Head of caudate nucleus (tissue), 42 donors: ENCODE measurements at places on chromosomes 11 and 22.

DNA sequence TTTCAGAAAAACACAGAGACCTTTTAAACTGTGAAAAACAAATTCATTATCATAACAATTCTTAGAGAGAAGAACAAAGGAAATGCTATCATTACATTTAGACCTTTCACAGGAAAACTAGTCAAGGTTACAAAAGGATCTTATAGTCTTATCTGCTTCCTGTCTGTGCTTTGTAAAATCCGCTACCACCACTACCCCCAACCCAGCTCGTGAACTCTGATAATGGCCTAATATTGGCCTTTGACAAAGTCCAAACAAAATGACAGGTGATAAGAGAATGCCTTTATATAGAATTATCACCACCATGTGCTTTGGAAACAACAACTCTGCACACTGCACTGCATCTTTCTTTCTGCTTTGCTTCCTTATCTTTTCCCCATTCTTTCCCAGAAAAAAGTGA is 272.5 kb downstream of the SBF2 start:
- no peak for DNase-seq

GRCh38 chr11:64095949-64096348 is 60.2 kb downstream of the FLRT1 start:
- no peak for DNase-seq

GRCh38 chr11:74004759-74005615 is 3.9 kb downstream of the UCP3 start:
- no peak for DNase-seq

DNA sequence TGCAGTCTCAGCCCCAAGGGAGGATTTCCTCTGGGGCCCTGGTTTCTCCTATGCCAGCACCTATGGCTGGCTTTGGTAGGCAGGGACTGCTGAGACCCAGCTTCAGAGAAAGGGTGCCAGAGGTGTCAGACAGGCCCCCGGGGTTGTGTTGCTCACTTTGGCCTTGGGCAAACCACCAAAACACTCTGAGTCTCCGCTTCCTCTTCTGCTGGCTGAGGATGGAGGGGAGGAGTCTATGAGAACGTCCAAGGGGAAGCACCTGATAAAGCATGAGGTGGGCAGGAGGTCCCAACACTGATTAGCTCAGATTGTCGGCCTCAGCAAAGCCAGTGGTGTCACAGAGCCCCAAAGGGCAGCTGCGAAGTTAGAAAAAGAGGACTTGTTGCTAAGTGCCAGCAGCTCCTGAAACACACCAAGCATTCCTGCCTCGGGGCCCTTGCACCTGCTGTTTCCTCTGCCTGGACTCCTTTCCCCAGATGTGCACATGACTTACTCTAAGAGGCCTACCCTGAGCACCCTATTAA is 10.5 kb downstream of the SMTNL1 start:
- no peak for DNase-seq

- DNase-seq = no peak
Observed at GRCh38 chr22:31155422-31155821, 4.6 kb upstream of the RNF185 start.

GRCh38 chr11:8025816-8026215 is 38.7 kb downstream of the EIF3F start:
- no peak for DNase-seq

GRCh38 chr11:126604461-126604860 is 249.0 kb downstream of the ST3GAL4 start:
- no peak for DNase-seq

GRCh38 chr11:114039551-114039950 is 20.0 kb upstream of the ZBTB16 start:
- DNase-seq = no peak

DNA sequence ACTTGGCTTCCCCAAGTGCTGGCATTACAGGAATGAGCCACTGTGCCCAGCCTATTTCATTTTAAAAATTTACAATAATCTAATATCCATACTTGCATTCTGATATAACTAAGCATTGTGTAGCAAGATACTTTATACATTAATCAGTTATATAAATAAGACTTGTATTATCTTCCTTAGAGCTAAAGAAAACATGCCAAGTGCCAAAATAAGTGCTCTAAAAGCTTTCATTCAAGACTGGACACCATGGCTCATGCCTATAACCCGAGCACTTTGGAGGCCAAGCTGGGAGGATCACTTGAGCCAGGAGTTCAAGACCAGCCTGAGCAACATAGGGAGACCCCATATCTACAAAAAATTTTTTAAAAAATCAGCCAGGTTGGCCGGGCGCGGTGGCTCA is 78.3 kb upstream of the CHRM4 start:
- DNase-seq = no peak

- DNase-seq = no peak
Observed at GRCh38 chr11:43532041-43532440, 148.5 kb upstream of the HSD17B12 start.

GRCh38 chr11:57321388-57322255 is 3.1 kb downstream of the TNKS1BP1 start:
- no peak for DNase-seq

GRCh38 chr11:31132531-31133421 is 236.8 kb downstream of the DCDC1 start:
- DNase-seq = no peak

GRCh38 chr11:63521896-63522295 is 14.7 kb upstream of the PLAAT4 start:
- no peak for DNase-seq

- DNase-seq = no peak
Observed at GRCh38 chr11:102254047-102254446, 63.2 kb upstream of the BIRC3 start.

GRCh38 chr11:35911013-35911412 is 32.8 kb upstream of the LDLRAD3 start:
- DNase-seq = no peak

- peak; percentile 49 for DNase-seq
Observed at GRCh38 chr11:118635642-118636041, 28.2 kb downstream of the PHLDB1 start.

DNA sequence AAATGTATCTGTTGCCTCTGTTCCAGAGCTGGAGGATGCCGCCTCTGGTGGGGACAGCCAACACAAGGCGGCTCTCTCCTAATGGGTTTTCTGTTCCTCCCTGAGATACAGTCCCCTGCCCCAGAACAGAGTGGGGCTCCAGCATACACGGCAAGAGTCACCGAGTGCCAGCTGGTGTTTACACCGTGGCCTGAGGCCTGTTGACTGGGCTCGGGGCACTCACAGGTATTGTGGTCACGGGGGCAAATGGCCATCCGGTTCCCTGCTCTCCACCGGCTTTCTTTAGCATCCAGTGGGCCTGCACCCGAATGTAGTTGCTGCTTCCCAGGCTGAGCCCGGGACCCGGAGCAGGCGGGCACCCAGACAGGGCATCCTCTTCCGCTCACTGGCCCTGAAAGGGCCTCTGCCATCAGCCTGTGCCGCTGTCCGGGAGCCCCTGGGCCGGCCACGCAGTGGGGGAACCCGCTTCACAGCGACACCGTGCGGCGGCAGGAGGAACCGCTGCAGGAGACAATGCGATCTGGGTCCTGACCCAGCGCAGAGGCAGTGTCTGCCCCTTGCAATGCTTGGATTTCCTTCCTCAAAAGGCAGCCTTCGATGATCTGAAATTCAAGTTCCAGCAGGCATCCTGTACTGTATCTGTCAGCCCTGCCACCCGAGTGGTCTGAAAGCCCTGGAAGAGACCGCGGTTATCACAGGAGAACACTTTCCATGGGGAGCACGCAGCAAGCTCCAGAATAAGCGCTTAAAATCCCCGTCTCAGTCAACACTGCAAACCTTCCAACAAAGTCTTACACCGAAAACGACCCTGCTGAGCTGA is 859 bp upstream of the KRTAP5-5 start:
- DNase-seq = peak; percentile 75

GRCh38 chr11:74462009-74462408 is 5.3 kb downstream of the KCNE3 start:
- DNase-seq = peak; percentile 53

DNA sequence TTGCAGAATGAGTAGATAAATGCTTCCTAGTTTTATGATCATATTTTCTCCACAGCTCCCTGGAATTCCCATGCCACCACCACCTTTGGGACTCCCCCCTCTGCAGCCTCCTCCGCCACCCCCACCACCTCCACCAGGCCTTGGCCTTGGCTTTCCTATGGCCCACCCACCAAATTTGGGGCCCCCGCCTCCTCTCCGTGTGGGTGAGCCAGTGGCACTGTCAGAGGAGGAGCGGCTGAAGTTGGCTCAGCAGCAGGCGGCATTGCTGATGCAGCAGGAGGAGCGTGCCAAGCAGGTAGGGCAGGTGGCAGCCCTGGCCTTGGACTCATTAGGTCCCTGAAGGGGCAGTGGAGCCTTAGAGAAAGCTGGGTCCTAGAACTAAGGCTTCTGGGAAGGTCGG is 2.9 kb downstream of the SF3B2 start:
- DNase-seq = no peak

DNA sequence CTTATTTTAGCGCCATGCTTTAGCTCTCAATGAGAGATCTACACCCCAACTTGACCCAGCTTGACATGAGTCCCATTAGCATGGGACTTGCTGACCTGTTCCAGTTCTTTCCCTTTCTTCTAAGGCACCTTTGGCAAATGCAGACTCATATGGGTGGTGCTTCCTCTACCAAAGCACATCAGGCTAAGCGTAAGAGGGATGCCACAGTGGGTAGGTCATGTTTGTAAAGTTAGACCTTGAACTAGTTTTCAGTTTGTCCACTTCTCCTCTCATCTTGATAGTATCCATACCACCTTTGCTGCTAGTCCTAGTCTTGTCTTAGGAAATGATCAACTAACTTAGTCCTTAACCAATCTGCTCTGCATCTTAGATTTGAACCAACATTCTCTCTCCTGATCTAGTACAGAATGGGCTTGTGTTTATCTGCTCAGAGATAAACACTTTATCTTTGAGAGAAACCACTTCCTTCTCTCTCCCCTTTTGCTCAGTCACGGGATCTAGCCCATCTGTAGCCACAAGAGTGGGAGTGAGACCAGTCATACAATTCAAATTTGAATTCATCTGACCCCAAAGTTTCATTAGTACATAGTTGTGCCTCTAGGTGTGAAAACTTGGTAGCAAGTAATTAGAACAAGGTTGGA is 72.1 kb upstream of the CD44 start:
- DNase-seq = no peak

GRCh38 chr11:66617155-66617834 is 865 bp downstream of the RBM14 start:
- DNase-seq = no peak

DNA sequence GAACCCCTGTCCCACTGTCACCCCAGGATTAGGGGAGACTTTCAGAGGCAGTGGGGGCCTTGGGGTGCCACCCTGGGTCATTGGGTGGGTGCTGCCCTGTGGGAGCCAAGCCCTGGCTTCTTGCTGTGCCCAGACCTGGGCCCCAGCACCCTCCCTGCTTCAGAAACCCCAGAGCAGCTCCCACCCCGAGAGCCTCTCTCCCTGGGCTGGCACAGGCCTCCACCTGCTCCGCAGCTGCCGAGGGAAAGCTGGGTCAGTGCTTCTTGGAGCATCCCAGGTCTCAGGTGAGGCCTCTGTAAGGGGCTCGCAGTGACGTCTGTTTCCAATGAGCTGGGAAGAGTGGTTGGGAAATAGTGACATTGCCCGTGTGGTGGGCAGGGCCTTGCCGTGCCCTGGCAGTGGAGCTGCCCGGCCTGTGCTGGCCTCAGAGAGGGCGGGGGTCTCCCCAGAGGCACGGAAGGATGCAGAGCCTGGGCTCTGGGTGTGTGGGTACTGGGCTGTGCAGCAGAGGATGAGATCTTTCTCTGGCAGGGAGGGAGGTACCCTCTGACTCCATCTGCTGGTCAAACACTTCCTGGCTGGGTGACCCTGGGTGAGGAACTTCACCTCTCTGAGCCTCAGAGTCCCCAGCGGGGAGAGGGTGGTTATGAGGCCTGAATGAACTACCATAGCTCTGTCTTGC is 23.0 kb downstream of the C22orf23 start:
- no peak for DNase-seq

GRCh38 chr22:40265783-40266182 is 80.5 kb upstream of the ADSL start:
- DNase-seq = no peak

DNA sequence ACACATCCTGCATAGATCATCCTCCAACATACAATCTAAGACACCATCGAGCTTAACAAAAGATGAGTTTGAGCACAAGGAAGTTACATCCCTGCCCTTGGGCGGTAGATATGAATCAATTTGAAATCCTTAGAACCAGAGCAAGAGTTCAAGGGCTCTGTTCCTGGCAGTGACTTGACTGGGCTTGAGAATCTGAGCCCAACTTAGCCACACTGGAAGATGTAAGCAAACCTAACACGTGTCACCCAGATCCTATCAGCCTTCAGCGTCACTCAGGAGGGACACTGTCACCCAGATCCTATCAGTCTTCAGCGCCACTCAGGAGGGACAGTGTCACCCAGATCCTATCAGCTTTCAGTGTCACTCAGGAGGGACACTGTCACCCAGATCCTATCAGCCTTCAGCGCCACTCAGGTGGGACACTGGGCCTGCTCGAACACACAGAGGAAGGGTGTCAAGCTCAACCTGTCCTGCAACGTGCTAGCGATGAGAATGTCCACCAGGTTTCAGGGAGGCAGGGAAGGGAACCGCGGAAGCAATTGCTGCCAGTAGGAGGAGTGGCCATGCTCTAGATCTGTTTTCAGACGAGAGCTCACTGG is 32.8 kb upstream of the CTSD start:
- no peak for DNase-seq

DNA sequence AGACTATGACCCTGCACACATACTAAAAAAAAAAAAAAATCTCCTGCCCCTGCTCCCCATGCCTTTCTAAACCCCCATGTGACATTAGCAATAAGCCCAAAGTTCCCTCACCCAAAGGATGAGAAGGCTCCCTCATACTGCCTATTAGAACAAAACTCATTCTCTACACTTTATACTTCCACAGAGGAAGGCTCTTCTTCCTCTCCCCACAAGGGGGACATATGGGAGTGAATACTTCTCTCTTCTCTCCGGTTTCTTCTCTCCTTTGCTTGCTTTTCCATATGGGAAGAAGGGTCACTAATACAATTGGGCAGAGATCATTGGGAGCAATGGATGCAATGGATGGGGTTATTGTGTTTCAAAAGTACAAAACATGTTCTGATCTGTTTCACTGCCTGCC is 3.3 kb downstream of the OR52L1 start:
- DNase-seq = no peak
